ENCODE measurements at places on chromosomes 2 and 18.

GRCh38 chr2:190849774-190850173 is 30.8 kb upstream of the GLS start:
- DNase-seq, result no peak

DNA sequence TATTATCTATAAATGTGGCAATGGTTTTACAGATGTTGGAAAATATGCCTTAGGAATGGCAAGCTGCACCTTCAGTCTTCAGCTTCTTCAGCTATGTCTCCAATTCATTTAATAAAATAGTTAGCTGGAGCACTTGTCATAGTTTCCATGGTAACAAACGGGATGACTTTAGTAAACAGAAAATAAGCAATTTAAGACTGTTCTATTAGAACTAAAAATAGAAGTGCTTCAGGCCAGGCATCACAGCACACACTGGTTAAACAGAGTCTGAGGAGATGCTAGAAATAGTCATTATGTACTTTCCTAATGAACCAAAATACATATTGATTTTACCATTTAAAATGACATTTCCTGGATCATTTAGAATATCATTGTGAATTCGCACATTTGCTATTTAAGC is 195.0 kb downstream of the GCA start:
- no peak for DNase-seq

- no peak for DNase-seq
Observed at GRCh38 chr18:69936191-69936558, 11.5 kb downstream of the CD226 start.

- DNase-seq, result no peak
Observed at GRCh38 chr18:79438898-79439627, 43.3 kb downstream of the NFATC1 start.

- peak; percentile 21 for DNase-seq
Observed at GRCh38 chr2:163155279-163155883, 316.8 kb upstream of the KCNH7 start.

GRCh38 chr2:216344950-216345300 is 27.4 kb downstream of the MARCHF4 start:
- DNase-seq, result no peak

DNA sequence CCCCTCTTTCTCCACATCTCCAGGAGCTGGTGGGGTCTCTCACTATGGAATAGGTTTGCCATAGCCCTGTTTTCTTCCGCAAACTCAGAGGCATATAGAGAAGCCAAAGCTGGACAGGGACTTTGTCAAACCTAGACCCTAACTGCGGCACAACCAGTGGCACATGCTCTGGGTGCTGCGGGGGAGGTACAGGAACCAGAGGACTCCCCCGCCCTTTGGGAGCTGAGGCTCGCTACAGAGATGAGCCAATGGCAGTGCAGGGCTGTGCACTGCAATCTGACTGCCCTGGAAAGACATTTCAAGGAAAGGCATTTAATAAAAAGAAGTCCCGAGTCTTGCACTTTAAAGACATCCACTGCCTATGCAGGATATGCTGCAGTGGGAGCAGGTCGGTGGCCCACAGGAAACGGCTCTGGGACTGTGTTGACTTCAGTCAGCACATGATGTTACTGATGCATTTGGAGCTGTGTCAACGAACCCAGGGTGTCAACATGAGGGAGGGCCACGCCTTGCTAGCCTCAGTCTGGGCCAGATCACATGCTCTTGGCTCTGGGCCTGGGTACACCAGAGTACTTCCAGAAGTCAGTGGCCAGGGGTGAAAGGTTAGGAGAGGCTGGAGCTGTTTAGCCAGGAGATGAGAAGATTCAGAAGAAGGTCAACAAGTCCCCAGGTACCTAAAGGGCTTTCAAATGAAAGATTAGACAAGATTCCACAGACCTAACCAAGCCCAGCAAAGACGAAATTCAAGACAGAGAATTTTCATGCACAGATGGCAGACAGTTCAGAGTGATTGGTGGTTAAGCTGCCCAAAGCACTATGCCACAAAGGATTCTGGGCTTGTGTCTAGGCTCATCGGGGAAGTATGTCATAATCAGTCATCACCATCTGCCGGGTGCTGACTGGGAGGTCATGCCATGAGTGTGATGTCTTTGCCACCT is 8.2 kb downstream of the SLC35F6 start:
- peak; percentile 77 for DNase-seq

- DNase-seq, result no peak
Observed at GRCh38 chr2:12555012-12555645, 161.6 kb upstream of the TRIB2 start.

GRCh38 chr2:72893594-72894319 is 6.5 kb downstream of the SPR start:
- DNase-seq, result peak; percentile 82

DNA sequence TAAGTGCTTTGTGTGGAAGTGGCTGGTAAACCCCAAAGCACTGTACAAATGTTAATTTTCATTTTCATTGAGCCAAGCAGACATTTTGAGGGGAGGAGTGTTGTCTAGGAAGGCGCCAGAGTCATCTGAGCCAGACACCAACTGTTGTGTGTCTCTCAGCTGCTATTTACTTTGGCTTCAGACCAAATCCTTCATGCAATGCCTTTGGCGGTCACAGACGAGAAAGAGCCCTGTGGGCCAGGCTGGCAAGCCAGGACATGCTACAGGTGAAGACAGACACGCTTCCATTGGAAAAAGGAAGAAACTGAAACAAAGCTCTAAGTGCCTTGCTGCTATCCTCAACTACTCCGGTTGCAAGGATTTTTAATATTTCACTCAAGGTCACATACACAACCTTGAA is 115.4 kb upstream of the CDC42EP3 start:
- no peak for DNase-seq

GRCh38 chr2:233818639-233819621 is 35.4 kb downstream of the HJURP start:
- no peak for DNase-seq

DNA sequence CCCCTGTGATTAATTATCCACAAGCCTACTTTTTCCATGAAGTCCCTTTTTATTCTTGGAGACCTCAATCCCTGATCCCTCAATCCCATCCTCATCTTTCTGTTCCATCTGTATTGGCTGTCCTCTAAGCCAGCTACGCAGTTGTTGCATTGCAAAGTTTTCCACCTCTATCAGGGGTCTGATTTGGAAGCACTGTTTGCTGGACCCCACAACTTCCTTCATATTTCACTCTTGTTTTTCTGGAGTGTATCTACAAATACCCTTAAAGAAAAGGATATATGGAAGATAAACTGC is 22.4 kb downstream of the FN1 start:
- DNase-seq, result no peak

GRCh38 chr2:9095226-9095625 is 91.7 kb upstream of the MBOAT2 start:
- no peak for DNase-seq

DNA sequence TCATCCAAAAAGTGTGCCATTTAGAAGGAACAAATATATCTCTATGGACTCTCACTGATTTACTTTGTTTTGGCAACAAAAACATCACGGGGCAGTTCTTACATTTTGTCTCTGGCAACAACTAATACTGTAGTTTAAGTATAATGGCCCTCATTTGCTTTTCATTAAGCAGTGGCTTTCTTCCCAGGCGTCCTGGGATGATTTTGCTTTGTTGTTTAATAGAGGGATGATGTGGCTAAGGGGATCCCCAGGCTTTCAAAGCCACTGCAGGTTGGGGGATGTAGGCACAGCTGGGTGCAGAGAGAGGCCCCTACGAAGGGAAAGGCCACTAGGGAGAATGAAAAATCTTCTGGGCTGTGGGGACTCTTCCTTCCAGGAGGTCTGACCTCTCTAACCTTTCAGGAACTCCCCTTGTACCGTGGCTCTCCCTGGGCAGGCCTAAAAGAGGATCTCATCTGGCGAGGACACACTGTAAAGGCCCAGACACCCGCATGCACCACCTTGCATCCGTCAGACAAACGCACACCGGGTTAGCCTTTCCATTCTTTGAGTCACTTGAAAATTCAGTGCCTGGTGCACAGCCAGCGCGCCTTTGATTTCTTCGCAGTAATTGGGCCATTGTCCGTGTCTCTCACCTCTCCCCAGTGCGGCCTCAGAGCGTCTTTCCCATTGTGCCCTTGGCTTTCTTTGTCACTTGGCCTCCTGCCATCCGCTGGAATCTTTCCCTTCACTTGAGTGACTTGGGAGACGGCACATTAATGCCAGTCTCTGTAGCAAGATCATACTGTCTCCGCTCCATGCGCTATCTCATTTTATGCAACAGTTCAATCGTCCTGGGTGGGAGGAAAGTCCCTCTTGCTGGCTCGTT is 40.3 kb upstream of the AFF3 start:
- DNase-seq, result no peak

DNA sequence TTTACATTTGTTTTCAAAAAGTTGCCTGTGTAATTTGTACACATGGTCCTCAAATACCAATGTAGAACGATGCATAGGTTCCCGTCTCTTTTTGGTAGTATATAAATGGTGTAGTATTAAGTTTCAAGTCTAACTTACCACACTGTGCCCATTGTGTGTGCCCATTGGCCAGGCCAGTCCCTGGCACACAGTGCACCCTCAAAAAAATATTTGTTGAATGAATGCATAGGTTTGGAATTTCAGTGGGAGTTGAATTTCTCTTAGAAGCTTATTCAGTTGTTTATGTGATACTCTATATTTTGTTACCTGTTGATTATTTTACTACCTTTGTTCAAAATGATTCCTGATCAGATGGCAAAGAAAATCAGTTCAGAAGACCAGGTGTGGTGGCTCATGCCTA is 30.1 kb downstream of the IDH1 start:
- no peak for DNase-seq

GRCh38 chr2:24527536-24527935 is 36.5 kb downstream of the NCOA1 start:
- no peak for DNase-seq

DNA sequence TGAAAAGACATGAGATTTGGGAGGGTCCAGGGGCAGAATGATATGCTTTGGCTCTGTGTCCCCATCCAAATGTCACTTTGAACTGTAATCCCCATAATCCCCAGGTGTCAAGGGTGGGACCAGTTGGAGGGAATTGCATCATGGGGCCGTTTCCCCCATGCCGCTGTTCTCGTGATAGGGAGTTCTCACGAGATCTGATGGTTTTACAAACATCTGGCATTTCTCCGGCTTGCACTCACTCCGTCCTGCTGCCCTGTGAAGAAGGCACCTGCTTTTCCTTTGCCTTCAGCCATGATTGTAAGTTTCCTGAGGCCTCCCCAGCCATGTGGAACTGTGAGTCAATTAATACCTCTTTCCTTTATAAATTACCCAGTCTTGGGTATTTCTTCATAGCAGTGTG is 51.4 kb downstream of the LPIN1 start:
- no peak for DNase-seq

All from A549 (cell line).